ENCODE measurements at places on chromosomes 7 and 10.
A peak's percentile ranks its signal among the peaks of the same experiment; 100 is the strongest.

DNA sequence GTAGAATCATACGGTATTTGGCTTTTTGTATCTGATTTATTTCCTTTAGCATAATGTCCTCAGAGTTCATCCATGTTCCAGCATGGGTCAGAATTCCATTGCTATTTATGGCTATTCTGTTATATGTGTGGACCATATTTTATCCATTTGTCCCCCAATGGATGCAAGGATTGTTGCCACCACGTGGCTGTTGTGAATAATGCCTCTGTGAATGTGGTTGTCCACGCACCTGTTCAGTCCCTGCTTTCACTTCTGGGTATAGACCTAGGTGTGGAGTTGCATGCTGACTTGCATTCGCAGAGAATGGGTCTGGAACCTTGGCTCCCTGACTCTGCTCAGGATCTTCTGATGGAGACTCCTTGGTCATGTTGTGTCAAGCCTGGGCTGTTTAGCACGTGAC, 199.9 kb downstream of the CAMK1D start:
- no peak for DNase-seq

- DNase-seq = no peak
These were observed 18.1 kb downstream of the MINDY4 start for GRCh38 chr7:30789334-30789711.

DNA sequence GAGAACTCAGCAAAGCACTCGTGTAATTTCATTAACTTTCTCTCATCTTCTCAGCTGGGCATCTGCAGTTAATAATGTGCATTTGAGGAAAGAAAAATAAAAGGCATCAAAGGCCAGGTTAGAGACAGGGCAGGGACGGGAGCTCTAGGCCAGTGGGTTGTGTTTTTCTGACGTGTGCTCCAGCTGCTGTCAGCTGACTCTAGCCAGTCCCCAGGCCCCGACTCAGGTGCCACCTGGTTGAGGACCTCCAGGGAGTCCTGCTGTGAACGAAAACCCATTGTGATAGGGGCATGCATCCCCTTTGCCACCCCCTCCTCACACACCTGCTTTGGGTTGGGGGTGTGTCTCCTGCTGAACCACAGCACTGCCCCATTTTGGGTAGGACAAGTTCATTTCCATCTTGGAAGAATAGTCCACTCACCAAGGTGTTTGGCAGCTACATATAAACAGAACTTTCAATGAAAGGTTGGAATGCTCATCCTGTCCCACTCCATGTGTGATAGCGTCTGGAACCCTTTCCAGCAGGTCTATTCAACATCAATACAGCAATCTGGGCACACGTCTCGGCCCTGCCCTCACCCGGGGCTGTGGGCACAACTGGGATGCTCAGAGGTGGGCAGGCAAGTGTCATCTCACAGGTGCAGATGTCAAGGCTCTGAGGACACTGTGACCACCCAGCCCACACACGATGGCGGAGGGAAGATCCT, 146.1 kb upstream of the FAM20C start:
- DNase-seq = no peak

- DNase-seq = peak; percentile 40
These were observed 28.1 kb downstream of the ARL4A start for GRCh38 chr7:12715372-12716133.

DNA sequence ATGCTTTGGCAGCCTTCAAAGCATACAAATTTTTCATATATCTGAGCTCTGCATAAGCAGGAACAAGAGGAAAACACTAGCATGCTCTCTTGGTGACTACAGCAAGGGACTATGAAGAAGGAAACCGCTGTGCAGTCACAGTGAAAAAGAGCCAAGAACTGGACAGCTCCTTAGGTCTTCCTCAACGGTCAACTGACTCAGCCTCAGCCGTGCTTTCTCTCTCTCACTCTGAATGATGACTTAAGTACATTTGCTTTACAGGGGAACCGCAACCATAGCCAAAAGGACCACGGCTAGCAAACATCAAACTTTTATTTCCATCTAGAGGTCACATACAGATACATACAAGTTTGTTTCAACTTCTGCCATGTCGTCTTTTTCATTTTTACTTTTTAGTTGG, 69.9 kb downstream of the HYCC1 start:
- DNase-seq = no peak

- no peak for DNase-seq
These were observed 104.7 kb downstream of the ICA1 start for GRCh38 chr7:8157296-8157695.

GRCh38 chr7:114889646-114890285, 32.1 kb upstream of the MDFIC start:
- no peak for DNase-seq

DNA sequence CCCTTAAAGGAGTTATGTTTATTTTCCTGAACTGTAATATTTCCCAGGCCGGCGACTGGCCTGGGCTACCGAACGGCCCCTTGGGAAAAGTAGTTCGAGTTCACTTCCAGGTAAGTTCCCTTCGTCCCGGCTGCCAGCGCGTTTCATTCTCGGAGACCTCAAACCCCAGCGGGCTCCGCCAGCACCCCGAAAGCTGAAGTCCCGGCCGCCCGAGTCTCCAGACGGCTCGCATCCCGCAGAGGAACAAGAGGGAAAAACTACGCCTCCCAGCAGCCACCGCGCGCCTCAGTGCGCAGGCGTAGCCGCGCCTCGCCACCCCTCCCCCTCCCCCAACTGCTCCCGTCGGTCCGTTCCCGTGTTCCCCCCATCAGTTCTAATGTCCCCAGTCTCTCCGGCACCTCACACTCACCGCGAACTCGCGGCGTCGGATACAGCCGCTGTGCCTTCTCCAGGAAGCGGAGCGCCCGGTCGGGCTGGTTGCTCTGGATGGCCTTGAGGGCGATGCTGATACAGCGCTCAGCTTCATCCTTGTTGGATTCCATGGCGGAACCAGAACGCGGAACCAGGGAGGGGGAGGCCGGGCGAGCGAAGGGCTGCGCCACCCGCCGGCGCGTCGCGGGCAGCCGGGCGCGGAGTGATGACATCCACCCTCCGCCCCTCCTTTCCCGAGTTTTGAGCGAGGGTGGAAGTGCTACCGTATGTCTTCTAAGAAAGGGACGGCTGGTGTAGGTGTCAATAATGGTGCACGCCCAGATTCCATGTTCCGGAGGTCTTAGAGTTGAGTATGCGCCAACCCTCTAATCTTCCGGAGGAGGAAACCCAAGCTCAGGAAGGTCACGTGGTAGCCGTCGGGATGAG, at the start of gene DNAJB12:
DNAJB12 (minus strand) TSS at position 564 of the 858 bp plus-strand sequence; CDS start at position 542, 22 bp downstream.
- peak; percentile 83 for DNase-seq

DNA sequence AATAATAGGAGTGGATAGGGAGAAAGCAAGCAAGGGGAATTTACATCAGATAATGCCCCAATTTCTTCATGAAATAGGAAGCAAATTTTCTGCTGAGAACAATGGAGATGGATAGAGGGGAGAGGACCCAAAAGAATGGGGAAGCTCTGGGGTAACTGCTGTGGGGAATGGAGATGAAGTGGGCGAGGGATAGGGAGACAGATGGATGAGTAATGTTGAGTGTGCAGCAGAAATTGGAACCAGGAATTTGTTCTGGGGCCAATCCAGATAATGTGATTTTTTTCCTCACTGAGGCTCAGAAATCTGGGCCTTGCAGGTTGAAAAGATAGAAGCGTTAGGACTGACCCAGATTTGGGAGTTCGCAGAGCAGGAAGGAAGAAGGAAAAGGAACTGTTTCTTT, 24.5 kb upstream of the MRC1 start:
- no peak for DNase-seq

DNA sequence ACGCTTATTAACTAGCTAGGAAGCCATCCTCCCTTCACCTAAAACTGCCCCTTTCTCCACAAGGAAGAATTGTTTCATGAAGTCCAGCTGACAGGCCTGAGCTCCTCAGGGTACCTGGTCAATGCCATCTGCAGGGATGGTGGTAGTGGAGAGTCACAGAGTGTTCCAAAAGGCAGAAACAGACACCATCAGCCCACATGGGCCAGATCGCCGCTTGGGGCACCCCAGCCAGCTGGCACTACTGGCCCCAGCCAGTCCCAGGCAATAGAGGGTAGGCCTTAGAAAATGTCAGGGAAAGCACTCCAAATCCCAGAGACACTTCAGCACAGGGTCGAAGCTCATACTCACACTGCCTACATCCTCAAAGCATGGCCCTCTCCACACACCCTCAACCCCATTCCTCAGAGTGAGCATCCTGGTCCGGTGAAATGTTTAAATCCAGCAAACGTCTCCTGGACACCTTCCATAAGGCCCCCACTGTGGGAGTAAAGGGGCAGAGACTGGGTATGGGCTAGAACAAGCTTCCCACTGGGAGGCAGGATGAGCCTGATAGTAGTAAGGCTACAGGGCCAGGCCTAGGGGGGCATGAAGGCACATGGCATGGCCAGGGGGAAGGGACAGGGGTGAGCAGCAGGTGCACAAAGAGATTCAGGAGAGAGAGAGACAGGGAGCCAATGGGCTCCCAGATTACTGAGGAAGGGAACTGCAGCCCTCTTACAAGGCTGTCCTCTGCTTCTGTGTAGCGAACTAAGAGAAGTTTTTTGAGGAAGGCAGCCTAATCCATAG, 1.9 kb downstream of the LRRC20 start:
- DNase-seq = no peak

DNA sequence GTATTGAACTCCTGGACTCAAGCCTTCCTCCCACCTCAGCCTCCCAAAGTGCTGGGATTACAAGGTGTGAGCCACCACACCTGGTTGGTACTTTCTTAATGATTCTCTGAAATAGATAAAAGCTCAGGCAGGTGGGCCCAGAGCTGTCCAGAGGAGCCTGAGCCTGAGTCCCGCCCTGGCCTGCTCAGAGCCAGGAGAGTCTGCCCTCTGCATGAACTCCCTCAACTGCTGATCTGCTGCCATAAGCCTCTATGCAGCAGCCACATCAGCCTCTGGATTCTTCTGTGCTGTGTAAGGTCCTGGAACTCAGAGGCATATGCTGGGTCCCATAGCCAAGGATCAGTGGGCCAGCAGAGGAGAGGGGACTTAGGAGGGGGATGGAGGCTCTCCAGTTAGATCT, 23.1 kb upstream of the DDIT4 start:
- DNase-seq = no peak

DNA sequence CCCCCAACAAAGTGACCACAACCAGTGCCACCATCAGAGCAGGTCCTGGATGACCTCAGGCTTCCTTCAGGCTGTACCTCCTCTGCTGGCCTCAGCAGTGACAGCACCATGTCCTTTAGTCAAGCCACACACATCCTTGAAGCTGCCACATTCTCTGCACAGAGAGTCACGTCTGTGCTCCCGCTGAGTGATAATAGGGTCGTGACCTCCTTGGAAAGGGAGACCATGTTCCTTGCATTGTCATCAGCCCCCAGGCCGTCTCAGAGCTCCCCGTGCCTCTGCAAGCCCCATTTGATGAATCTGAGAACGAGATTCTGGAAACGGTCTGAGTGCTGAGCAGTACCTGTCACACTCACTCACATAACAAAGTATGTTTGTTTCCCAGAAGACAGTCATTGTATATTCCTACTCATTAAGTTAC, 106.5 kb upstream of the PRR15 start:
- DNase-seq = no peak

GRCh38 chr7:20696002-20696605, 80.6 kb downstream of the ABCB5 start:
- no peak for DNase-seq

- no peak for DNase-seq
These were observed 77.0 kb upstream of the NMT2 start for GRCh38 chr10:15245530-15245929.

GRCh38 chr10:8206882-8207281, 152.4 kb downstream of the GATA3 start:
- DNase-seq = no peak

DNA sequence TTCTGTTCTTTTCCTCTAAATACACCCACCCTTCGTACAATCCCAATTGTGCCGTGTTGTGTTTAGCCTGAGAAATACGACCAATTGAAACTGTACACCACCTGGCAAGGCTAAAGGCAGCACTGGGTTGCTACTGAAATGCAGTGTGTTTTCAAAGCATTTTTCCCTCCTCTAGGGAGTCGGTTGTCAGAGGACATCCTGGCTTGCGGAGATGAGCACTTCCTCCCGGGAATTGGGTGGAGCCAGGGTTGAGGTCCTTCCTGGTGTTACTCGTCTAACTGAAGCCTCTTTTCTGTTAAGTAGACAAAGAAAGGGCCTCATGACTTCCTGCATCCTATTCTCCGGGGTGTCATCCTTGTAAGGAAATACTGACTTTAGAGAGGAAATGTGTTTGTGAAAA, 133.5 kb downstream of the MTPAP start:
- DNase-seq = no peak

- DNase-seq = no peak
These were observed 37.2 kb upstream of the BMPER start for GRCh38 chr7:33868166-33868565.

DNA sequence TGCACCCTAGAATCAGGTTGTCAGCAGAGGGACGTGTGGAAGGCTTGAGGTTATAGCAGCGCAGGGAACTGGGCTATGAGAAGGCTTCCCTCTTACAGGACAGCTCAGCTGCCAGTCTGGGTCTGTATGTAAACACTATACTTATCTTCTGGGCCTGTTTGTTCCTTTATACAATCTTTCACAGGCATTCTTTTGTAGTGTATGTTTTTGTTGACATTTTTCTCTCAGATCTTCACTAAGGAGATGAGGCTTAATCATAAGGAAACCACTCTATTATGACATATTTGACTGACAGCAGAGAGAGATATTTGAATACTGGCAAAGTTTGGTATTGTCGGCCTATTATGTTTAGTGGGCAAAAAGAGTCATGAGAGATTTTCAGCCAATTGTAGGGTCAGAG, 929 bp downstream of the GBF1 start:
- DNase-seq = no peak

GRCh38 chr7:20514364-20514763, 101.1 kb upstream of the ABCB5 start:
- DNase-seq = no peak

DNA sequence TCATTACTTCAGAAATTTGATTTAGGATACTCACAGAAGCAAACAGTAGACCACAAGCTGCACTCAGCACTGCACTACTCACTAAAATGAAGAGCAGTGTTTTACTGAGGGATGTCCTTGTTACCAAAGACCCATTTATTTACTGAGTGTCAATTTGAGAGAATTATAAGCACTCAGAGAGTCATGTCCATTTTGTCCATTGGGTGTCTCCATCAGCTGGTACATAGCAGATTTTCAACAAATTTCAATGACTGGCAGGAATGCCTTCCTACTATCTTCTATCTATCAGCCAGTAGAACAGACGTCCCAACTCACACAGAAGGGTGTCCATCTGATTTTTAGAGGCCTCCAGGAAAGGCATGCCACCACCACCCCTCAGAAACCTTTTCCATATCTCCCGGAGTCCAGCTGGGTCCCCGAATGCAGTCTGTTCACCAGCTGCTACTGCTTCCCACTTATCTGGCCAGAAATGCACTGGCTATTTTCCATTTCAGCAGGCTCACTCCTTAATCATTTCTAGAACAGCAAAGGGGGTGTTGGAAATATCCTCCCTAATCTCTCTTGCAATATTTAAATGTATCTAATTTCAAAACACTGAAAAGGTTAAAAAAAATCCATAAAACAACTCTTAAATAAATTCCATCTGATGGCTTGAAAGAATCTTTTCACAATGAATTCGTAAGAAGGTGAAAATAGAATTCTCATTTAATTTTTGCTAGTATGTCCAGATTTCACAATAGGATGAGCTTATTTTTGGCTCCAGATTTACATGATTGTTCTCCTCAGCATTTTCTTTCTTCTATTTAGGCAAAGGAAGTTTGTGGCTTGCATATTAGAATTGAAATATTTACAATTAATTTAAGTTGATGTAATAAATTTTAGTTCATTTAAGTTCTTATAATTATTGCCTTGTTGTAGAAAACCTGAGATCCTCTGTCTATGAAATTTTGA, 1164.0 kb upstream of the CELF2 start:
- DNase-seq = no peak
